ENCODE measurements at places on chromosomes 5 and 9.
A peak's percentile ranks its signal among the peaks of the same experiment; 100 is the strongest.

DNA sequence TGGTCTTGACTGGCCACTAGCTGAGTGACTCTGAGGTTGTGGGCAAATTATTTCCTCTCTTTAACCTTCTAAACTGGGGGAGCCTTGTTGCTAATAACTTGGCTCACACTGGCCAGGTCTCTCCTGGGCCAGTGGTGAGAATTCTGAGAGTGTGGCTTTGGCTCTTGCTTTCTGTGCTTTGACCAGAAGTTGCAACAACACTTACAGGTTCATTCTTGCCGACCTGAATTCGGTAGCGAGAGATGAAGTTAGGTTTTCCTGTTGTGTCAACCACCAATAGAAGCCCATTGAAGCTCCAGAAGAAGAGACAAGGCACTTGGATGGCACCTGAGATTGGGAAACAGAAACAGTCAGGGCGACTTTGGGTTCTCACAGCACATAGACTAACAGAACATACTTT lies 19.8 kb downstream of the FAXDC2 start:
- no peak for DNase-seq

DNA sequence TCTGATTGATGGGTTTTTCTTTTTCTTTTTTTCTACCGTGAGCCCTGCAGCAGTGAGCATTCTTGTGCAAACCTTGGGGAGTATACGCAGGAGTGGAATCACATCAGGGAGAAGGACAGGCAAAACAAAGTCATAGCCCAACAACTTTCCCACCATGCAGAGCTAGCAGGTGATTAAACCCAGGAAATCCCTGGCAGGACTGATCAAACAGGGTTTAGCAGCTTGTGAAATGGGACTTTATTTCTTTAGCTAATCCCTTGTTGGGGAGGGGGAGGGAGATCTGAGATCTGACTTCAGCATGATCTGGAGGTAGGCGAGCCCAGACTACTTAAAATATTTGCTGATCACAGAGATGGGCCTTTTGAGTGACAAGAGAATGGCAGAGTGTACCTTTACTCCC lies 162.0 kb upstream of the GLRA1 start:
- no peak for DNase-seq

- no peak for DNase-seq
These were observed 135.6 kb downstream of the LIFR start for GRCh38 chr5:38420691-38421390.

- DNase-seq, result no peak
These were observed 74.3 kb downstream of the LRSAM1 start for GRCh38 chr9:127525401-127526188.

DNA sequence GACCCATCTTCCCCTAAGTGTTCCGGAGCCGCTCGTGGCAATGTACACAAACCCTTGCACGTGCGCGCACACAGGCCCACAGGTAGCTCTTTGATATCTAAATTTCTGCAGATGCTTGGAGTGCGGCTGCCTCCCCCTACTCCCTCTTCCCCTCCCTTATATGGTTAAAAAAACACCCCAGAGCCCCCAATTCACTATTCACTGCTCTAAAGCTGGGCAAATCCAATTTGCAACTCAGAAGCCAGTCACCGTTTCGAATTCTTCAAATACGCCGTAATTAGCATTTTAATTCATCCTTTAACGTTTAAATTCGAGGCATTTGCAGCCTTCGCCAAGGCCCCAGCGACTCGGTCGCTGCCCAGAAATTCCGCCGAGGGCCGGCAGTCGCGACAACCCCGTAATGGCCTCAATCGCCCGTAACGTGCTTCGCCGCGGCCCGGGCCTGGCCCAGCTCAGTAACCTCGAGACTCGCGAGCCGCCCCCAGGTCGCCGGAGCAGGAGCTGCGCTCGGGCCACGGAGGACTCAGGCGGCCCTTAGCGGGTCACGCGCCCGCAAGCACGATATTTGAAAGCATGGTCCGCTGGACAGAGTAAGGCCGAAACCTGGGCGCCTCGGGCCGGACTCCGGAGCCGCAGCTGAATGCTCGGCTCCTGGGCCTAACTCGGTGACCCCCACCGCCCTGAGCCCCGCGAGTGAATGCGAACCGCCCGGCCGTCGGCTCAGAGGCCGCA lies 1.3 kb downstream of the IRX2 start:
- no peak for DNase-seq

- DNase-seq, result no peak
These were observed 340.6 kb upstream of the IRX4 start for GRCh38 chr5:2223303-2223702.

DNA sequence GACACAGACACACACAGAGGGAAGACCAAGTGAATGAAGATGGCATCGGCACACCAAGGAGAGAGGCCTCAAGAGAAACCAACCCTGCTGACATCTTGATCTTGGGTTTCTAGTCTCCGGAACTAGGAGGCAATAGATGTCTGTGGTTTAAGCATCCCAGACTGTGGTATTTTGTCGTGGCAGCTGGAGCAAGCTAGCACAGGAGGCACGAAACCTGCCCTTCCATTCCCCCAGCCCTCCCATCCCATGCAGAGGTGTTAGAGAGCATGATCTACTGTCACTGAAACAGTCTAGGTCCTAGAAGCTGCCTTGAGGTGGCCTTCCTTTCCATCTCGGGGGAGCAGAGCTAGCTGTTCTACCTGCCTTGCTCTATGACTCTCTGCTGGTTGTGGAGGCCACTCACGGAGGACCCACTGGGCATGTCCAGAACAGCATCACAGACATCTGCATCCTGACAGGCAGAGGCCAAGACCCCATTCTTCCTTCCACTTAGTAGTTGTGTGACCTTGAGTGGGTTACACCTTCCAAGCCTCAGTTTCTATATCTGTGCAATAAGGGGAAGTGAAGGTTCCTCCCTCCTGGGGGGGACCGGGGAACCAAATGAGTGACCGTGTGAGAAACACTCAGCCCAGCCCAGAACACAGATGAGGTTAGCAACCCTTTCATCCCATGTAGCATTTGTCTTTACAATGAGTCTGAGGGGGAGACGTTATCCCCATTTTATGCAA lies 134.3 kb upstream of the BOD1 start:
- no peak for DNase-seq

GRCh38 chr5:59420596-59420995 lies 472.9 kb downstream of the PDE4D start:
- no peak for DNase-seq

- no peak for DNase-seq
These were observed 57.2 kb downstream of the EXD3 start for GRCh38 chr9:137365552-137366444.

DNA sequence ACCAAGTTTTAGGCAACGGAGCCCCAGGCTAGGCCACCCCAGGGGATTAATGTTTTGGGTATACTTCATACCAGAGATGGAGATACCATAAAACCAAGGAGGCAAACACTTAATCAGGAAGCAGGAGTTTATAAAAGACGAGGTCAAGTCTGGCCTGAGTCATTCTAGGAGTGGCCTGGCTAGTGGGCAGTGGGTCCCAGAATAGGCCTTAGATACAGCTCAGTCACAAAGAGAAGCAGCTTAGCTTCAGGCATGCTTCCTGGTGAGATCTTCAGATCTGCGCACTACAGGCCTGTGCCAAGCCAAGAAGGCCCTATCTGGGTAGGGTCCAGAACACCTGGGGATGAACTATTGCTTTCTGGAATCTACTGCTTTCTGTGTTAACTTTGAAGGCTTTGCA lies 20.6 kb upstream of the NR5A1 start:
- DNase-seq, result no peak

GRCh38 chr5:150734579-150735384 lies 24.0 kb downstream of the DCTN4 start:
- no peak for DNase-seq

- DNase-seq, result no peak
These were observed 430.9 kb downstream of the CHSY3 start for GRCh38 chr5:130335117-130335516.

GRCh38 chr9:110918316-110919049 lies 119.8 kb downstream of the LPAR1 start:
- no peak for DNase-seq

GRCh38 chr9:109880276-109881169 lies 100.5 kb downstream of the PALM2AKAP2 start:
- DNase-seq, result no peak

DNA sequence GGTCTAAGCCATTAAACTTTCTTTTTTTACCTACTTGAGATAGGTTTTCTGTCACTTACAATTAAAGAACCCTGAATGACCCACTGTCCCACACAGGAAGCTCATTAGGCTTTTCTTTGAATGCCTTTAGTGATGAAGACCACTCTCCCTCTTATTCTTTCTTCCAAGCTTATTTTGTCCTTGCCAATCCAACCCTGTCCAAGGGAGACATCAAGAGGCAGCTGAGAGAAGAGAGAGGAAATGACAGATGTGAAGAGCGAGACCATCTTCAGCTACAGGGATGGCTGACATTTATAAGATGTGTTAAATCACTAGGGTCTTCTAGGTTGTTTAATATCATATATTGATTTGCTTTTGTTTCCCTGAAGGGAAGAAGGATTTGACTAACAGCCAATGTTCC lies 133.5 kb downstream of the FAM114A2 start:
- DNase-seq, result no peak

DNA sequence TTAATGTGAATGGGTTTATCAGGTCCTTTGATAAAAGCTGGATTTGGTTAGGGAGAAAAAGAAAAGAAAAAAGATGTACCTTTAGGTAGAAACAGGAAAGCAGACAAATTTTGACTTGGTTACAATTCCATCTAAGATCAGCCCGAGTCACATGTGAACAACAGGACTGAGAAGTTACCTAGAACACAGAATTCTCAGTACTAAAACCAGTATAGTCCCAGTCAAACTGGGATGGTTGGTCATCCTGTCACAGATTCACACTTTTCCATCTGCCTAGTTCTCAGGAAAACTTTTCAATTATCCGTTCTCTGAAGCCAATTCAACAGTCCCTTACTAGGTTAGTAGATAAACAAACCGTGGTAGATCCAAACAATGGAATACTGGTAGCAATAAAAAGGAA lies 190.3 kb upstream of the PTGER4 start:
- no peak for DNase-seq

DNA sequence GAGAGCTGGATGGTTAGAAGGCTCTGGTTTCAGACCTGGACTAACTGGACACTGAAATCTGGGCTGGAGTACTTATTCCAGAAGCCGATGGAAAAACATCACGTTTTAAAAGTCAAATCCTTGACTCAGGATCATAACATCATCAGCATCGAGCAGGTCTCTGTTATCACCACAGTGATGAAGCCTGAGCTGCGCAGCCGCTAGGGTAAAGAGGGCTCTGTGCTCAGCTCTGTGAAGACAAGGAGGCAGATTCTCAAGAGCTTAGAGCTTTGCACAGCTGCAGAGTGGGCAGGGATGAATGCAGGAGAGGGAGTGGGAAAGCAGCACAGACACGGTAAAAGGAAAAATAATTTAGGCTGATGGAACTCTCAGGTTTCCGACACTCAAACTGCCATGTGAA lies 208.8 kb upstream of the TAS2R1 start:
- no peak for DNase-seq

- peak; percentile 35 for DNase-seq
These were observed 56.2 kb downstream of the DUSP1 start for GRCh38 chr5:172714491-172715420.

DNA sequence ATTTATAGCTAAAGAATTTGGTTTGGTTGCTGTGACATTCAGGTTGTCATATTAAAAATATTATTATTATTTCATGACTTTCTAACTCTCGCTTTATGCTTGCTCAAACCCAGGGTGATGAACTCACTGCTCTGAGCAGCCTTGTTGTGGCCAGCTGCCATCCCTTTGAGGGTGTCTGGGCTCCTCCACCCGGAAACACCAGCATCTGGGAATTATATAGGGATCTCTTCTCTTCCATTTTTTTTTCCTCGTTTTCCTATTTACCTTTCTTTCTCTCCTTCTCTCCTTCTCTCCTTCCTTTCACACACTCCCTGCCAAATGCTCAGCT lies 355.8 kb upstream of the SMARCA2 start:
- DNase-seq, result no peak

DNA sequence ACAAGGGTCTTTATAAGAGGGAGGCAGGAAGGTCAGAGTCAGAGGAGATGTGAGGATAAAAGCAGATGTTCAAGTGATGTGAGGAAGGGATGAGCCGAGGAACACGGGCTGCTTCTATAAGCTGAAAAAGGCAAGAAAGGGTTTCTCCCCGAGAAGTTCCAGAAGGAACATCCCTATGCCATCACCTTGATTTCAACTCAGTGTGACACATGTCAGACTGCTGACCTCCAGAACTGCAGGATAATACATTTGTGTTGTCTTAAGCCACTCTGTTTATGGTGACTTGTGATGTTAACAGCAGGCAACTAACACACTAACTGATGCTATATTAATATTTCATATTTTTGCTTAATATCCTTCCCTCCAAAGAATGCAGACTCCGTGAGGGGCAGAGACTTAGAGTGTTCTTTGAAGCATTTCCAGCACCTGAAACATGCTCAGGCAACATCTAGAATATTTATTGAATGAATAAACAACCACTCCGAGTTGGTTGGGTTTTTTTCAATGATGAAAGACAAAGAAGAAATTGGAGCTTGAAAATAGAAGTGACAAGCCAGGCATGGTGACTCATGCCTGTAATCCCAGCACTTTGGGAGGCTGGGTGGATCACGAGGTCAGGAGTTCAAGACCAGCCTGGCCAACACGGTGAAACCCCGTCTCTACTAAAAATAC lies 77.6 kb upstream of the ADRA1B start:
- no peak for DNase-seq

DNA sequence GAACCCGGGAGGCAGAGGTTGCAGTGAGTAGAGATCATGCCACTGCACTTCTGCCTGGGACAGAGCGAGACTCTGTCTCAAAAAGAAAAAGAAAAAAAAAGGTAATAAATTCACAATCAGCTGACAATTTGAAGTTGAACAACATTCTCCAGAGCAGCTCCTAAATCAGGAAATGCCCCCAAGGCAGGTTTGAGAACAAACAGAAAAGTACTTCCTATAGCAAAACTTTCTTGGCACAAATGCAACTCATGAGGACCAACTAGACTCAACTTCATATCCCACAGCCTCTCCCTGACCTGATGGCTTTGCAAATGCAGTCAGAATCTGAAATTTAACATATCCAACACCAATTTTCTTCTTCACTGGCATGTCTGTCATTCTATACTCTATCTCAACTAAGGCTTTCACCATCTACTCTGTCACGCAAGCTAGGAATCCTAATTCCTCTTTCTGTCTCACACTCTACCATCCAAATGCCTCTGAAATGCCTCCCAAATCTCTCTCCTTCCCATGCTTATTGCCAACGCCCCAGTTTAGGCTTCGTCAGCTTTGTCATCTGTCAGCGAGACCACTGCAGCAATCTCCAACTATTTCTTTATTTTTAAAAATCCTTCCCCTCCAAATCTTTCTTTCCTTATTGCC lies 113.3 kb downstream of the MAPKAP1 start:
- DNase-seq, result no peak

DNA sequence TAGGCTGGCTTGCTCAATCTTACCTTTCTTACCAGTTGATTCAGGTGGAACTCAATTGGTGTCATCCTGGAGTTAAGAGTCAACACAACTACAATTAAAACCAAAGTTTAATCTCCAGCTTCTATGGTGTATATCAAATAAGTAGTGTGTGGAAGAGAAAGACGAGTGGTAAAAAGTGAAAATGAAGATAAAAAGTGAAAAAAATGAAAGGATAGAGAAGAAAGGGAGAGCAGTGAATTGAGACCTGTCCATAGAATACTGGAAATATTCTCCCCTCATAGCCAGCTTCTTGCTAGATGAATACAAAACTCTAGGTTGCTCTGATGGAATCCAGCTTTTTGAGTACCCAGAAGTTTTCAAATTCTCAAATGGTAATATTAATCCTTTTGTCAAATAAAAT lies 76.4 kb downstream of the MEGF10 start:
- DNase-seq, result no peak

Data from activated T-helper 1 cell treated with Interleukin-2 at 50 U/mL for 16 hours (primary cell).